Fibroblast of skin of scalp (primary cell): ENCODE measurements at places on chromosomes 6 and 20.

DNA sequence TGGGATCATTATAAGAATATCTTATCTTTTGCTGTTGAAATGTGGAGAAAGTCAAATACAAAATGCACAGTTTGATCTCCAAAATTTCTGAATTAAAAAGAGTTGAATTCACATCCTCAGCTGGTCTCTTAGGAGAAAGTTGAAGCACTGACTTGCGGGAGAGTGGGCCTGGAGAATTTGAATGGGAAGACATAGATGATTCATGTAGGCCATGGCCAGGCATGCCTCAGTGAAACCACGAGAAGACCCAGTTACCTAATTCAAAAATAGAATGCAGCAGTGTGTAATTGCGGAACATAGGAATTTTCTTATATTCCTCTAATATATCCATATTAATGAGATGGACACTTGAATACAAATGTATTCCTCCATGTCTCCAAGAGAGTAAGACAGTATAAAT is 53.0 kb upstream of the DTNBP1 start:
- no peak for DNase-seq

GRCh38 chr6:713351-713750 is 20.4 kb upstream of the EXOC2 start:
- DNase-seq: no peak

DNA sequence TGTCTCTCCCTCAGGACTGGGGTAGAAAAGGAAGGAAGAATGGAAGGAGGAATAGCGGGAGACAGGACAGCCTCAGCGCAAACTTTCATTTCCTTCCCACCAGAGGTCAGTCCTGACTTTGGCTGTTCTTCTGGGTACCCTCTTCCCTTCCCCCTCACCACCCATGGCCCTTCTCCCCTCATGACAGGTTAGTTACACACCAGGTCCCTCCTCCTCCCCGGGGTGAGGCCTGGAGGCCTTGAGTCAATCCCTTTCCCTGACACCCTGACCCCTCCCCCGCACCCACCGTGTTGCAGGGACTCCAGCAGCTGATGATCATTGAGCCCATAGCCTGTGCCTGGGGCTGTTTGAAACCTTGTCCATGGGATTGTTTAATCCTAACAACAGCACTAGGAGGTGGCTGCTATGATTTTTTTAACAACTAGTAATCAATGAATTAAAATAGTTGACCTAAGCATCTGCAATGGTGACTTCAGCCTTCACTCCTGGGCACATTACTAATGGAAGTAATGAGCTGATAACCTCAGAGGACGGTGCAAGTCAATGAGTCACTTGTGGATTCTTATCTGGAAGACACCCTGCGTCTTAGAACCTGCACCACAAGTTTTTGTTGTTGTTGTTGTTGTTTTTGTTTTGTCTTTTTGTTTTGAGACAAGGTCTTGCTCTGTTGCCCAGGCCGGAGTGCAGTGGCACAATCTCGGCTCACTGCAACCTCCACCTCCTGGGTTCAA is 46.6 kb upstream of the CCDC167 start:
- DNase-seq: no peak

- peak; percentile 7 for DNase-seq
Observed at GRCh38 chr6:66897576-66897975, 1190.5 kb upstream of the EYS start.

- no peak for DNase-seq
Observed at GRCh38 chr6:102187186-102187585, 793.7 kb downstream of the GRIK2 start.

GRCh38 chr6:117494694-117495318 is 12.3 kb downstream of the DCBLD1 start:
- peak; percentile 38 for DNase-seq

DNA sequence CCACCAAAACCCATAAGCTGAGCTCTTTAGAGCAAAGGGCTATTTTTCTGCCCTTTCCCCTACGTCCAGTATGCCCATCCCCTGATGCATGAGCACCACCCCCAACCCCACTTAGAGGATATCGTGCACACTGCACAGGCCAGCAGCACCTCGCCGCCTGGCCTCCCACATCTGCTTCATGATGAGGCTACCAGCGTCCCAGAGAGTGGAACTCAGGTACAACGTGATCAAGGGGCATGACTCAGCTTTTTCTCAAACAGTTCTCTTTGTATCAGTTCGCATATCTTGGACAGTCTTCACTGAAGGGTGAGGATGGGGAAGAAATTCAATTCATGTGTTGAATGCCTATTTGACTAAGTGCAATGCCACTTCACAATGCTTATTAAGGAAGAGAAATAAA is 81.9 kb upstream of the QKI start:
- DNase-seq: no peak

GRCh38 chr20:44629017-44629385 is 22.5 kb downstream of the ADA start:
- DNase-seq: no peak

GRCh38 chr6:3616565-3617176 is 134.8 kb downstream of the PXDC1 start:
- DNase-seq: no peak

DNA sequence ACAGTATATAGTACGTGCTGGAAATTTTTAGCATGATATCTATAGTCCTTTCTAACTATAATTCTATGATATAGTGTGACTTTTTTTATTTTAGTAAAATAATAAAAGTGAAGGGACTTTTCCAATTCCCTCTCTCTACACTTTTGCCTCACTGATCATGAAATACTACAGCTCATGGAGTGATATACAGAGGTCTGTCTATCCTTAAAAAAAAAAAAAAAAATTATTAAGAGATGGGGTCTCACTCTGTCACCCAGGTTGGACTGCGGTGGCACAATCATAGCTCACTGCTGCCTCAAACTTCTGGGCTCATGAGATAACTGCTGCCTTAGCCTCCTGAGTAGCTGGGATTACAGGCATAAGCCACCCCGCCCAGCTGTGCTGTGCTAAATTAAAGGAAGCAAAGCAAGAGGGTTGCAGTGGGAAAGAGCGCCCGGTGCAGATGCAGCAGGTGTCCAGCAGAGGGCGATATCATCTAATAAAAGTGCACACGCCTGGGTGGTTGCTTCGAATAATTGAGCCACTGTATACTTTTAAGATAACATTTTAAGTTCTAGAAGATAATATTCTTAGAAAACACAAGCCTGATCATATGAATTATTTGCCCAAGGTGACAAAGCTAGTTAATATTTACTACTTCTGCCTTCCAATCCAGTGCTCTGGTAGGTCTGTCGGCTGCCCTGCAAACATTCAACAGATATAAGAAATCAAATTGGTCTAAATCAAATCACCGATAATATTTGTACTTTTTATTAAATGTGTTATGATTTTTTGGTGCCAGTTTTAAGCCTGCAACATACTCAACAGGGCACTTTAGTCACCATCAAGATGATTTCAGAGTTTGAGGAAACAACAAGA is 94.9 kb upstream of the NT5E start:
- DNase-seq: peak; percentile 71

DNA sequence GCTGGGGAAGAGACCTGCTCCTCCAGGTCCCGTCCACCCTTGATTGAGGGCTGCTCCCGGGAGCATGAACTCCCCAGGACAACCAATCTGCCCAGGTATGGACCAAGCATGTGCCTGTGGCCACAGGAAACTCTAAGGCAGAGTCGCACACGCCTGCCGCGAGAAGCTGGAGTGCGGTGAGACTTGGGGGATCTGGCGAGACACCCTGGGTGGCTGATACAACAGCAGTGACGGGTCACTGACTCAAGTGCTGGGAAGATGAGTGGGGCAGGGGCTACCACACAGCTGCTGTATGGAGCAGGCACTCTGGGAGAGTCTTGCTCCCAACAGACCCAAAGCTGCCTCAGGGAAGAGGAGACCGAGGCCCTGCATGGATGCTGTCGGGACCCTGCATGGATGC is 40.1 kb downstream of the BFSP1 start:
- no peak for DNase-seq

DNA sequence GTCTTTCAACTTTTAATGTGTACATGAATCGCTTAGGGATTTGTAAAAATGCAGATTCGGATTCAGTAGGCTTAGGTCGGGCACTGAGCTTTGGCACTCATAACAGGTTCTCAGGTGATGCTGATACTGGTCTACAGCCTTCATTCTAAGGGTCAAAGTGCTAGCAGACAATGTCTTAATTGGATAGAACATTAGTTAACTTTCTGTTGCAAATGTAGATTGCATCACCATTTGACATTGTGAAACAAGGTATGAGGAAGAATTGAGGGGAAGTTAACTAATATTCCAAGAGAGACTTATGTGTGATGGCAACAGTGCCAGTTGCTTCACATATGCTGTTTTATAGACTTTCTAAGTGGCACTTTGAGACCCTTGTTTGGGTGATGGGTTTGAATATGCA is 86.9 kb downstream of the MLIP start:
- no peak for DNase-seq

DNA sequence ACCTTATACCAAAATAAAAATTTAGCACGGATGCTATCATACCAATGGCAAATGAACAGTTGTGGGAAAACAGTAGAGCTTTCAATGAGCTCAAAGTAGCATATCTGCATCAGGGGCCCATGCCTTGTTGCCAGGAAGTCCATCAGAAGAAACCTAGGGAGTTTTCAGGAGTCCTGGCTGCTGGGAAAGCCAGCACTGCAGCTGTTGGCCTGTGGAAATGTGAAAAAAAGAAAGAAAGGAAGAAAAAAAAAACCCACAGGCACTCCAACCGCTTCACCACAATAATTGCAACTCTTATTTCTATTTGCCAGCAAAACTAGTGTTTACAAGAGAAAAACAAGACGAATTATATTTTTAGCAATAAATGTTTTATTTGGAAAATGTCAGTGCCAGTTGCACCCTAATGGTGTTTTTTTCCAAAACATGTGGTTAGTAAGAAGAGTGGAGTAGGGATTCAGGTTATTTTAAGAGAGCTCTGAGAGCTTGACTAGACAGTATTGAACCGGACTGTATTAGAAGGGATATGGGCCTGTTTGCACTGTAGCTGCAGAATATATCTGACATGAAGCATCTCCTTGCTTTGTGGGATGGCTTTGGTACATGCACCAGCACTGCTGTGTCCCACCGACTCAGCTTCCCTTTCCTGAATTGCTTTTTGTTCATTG is 137.3 kb downstream of the CCDC170 start:
- DNase-seq: no peak

GRCh38 chr6:26445934-26446667 is 5.8 kb downstream of the BTN3A3 start:
- DNase-seq: no peak

GRCh38 chr6:21501021-21501354 is 92.6 kb upstream of the SOX4 start:
- DNase-seq: no peak

DNA sequence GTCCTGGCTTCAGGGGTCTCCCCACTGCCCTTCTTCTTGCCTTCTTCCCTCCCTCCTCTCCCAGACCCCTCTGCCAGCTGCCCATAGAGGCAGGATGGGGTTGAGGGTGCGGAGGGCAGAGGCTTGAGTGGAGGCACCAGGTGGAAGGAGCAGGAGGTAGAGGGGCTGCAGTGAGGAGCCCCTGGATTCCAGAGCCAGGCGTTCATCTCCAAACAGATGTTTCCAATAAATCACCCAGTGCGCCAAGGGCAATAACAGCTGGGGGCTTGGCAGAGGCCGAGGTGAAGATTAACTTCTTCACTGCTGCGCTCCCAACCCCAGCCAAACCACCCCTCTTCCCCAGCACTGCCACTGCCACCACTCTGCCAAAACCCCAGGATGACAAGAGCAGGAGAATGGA is 10.7 kb downstream of the MDFI start:
- DNase-seq: peak; percentile 15

- DNase-seq: peak; percentile 34
Observed at GRCh38 chr6:29589423-29590048, 4.6 kb downstream of the OR2H2 start.

GRCh38 chr6:79145301-79145700 is 67.2 kb upstream of the PHIP start:
- no peak for DNase-seq

DNA sequence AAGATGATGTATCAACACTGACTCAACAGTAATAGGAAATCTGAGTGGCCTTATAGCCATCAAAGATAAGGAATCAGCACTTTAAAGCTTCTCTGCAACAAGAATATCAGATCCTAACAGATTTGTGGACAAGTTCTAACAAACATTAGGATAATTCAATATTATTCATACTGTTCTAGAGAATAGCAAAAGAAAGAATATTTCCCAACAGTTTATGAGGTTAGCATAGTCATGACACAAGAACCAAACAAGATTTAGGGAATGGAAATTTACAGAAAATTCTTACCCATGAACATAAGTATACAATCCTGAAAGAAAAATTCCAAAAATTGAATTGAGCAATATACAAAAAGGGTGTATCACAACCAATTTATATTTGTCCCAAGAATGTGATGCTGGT is 64.3 kb upstream of the BTBD3 start:
- peak; percentile 19 for DNase-seq

DNA sequence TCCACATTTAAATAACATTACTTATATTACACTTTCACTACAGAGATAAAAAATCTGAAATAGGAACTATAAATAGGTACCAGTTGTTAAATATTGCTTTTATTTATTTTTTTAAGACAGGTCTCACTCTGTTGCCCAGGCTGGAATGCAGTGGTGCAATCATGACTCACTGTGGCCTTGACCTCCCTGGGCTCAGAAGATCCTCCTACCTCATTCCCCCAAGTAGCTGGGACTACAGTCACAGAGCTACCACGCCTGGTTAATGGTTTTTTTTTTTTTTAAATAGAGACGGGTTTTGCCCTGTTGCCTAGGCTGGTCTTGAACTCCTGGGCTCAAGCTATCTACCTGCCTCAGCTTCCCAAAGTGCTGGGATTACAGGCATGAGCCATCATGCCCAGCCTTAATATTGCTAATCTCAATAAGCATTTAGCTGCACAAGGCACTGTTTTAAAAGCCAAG is 17.3 kb downstream of the EEF1E1 start:
- DNase-seq: peak; percentile 93

DNA sequence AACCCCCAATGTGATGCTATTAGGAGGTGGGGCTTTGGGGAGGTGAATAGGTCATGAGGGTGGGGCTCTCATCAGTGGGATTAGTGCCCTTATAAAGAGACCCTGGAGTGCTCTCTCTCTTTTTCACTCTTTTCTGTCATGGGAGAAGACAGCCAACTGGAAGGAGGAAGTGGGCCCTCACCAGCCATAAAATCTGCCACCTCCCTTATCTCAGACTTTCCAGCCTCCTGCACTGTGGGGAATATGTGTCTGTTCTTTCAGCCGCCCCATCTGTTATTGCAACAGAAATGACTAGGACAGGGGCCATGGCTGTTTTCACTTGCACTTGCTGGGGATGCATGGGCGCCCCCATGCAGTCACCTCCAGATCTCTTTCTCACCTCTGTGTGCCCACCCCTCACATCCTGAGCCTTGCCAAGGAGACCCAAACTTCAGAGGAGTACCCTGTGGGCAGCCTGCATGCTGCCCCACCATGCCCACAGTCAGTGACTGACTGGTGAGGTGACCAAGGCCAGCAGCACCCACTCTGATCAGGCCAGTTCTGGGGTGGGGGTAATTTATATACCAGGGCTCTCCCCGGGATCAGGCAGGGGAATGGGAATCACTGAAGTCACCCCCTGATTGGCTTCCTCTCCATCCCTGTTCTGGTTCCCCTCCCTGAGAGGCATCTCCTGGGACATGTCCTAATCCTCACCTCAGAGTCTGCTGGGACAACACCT is 118.4 kb downstream of the ANKRD60 start:
- no peak for DNase-seq
